ENCODE measurements at places on chromosomes 7 and 10. TPM values are rescaled to one million over a fixed set of nuclear protein-coding genes. Genes with fewer than 3 reads are reported as not detected.

- H3K27me3 ChIP-seq = no peaks in the 10 kb centered on the region
- H3K36me3 ChIP-seq = no peaks in the 10 kb centered on the region
These were observed 33.8 kb downstream of the MAP3K8 start for GRCh38 chr10:30467651-30468338.

DNA sequence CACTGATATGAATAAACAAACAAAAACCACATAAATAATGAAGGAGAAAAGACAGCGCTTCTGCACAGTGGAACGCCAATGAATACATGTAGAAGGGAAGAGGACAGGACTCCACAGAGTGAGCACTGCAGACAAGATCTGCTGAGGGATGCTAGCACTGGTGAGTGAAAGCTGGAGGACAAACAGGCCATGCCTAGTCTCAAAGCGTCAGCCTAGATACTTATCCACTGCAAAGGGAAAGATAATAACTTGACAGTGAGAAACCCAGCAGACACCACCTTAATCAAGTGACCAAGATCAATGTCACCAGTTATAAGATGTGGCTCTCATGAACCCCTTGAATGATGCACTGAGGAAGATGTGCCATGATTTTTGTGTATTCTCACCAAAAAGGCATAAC lies 227.6 kb downstream of the SKAP2 start:
- no peak overlapping the region for H3K27ac ChIP-seq
- no peaks in the 10 kb centered on the region for H3K4me1 ChIP-seq
- no peaks in the 10 kb centered on the region for H3K27me3 ChIP-seq
- H3K36me3 ChIP-seq = no peaks in the 10 kb centered on the region
- no peak for DNase-seq

HOXA3 gene
- total RNA-seq = not detected

DNA sequence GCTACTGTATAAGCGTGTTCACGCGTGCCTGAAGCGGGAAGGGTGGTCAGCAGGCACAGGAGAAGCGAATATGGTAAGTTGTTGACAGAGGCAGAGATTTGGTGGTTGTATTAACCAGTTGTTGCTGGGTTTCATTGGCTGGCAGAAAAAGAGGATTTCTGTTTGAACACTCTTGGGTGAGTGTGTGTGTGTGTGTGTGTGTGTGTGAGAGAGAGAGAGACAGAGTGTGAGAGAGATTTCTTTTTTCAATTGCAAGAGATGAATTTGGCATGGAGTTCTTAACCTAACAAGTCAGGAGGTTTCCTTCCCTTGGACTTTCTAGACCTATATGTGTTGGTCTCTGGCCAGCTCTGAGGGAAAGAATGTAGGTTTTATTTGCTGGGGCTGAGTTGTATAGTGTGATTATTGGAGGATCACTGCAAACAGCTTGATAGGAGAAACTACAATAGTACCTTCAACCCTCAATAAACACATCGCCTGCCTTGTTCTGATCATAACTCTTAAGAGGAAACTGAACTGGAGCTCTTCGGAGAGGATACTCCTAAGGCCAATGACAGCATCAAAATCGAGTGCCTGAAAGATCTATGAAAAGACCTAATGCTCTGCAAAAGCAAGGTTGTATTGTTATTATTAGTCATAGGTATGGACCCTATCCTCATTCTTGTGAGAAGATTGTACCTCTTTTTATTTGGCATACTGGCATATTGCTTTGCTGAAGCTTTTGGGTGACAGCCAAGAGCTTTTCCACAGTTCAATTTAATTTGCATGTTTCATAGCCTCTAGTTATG lies 1.2 kb downstream of the MCU start:
- H3K4me3 ChIP-seq = peak overlapping the region; percentile 69
- H3K27ac ChIP-seq = peak overlapping the region; percentile 61
- peak; percentile 25 for DNase-seq

GRCh38 chr10:129280908-129281586 lies 186.0 kb upstream of the MGMT start:
- no peak overlapping the region for H3K4me3 ChIP-seq
- DNase-seq = no peak
- no peak overlapping the region for H3K27ac ChIP-seq
- H3K4me1 ChIP-seq = no peaks in the 10 kb centered on the region
- no peaks in the 10 kb centered on the region for H3K36me3 ChIP-seq
- no peaks in the 10 kb centered on the region for H3K27me3 ChIP-seq

DNA sequence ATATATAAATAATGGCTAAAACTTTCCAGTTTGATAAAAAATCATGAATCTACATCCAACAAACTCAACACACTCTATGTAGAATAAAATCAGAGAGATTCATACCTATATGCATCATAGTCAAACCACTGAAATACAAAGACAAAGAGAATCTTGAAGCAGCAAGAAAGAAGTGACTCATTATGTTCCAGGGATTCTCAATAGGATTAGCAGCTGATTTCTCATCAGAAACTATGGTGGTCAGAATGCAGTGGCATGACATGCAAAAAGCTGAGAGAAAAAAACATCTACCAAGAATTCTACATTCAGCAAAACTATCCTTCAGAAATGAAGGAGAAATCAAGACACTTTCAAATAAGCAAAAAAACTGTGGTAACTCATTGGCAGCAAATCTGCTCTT lies 187.4 kb downstream of the RNLS start:
- no peak overlapping the region for H3K27ac ChIP-seq
- H3K4me3 ChIP-seq = no peak overlapping the region
- no peaks in the 10 kb centered on the region for H3K36me3 ChIP-seq
- peaks cover 14% of the 10 kb centered on the region for H3K4me1 ChIP-seq
- no peak for DNase-seq

DNA sequence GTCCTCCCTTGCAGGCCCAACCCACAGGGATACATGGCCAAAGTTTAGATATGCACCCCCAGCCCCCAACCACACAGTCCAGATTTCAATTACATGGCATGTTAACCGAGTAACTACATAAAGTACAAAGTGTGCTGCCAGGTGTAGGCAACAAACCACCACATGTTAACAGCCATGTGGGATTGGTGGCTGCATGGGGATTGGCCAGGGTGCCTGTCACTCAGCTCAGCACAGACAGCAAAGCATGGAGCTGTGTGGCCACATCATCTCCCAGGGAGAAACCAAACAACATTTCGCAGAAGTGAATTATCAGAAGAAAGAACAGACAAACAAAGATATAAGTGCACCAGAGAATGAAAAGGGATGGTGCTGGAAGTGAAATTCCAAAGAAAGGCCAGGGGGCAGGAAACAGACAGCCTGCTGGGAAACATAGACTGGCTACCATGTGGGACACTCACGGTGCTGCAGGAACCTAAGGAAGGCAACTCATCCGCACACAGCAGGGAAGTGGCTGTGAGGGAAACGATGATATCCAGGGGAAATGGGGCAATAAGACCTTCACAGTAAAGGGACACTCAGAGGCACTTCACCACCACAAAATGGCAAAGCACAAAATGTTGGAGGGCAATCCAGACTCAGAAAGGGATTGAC lies 171.2 kb downstream of the PTPRN2 start:
- H3K4me3 ChIP-seq = no peak overlapping the region
- H3K36me3 ChIP-seq = no peaks in the 10 kb centered on the region
- no peak for DNase-seq

- no peak overlapping the region for H3K27ac ChIP-seq
- peaks cover 20% of the 10 kb centered on the region for H3K4me1 ChIP-seq
- DNase-seq = no peak
- H3K4me3 ChIP-seq = no peak overlapping the region
These were observed 3.0 kb upstream of the EPHB6 start for GRCh38 chr7:142851919-142852318.

DNA sequence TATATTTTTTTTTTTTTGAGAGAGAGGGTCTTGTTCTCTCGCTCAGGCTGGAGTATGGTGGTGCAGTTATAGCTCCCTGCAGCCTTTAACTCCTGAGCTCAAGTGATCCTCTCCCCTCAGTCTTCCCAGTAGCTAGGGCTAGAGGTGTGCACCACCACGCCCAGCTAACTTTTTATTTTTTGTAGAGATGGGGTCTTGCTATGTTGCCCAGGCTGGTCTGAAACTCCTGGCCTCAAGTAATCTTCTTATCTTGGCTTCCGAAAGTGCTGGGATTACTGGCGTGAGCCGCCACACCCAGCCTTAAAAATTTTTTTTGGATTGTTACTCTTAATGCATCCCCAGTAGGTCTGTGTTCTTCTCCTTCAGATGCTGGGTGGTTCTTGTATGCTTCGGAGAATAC lies 4.2 kb downstream of the UBTD1 start:
- H3K27me3 ChIP-seq = peaks cover 3% of the 10 kb centered on the region
- no peaks in the 10 kb centered on the region for H3K36me3 ChIP-seq
- H3K4me1 ChIP-seq = peaks cover 10% of the 10 kb centered on the region
- no peak for DNase-seq
- H3K4me3 ChIP-seq = no peak overlapping the region
- H3K27ac ChIP-seq = no peak overlapping the region

PEX1 gene
- 38.0 TPM for total RNA-seq

NODAL gene
- total RNA-seq = not detected
